ENCODE measurements at places on chromosomes 13 and 19.
A peak's percentile ranks its signal among the peaks of the same experiment; 100 is the strongest.

DNA sequence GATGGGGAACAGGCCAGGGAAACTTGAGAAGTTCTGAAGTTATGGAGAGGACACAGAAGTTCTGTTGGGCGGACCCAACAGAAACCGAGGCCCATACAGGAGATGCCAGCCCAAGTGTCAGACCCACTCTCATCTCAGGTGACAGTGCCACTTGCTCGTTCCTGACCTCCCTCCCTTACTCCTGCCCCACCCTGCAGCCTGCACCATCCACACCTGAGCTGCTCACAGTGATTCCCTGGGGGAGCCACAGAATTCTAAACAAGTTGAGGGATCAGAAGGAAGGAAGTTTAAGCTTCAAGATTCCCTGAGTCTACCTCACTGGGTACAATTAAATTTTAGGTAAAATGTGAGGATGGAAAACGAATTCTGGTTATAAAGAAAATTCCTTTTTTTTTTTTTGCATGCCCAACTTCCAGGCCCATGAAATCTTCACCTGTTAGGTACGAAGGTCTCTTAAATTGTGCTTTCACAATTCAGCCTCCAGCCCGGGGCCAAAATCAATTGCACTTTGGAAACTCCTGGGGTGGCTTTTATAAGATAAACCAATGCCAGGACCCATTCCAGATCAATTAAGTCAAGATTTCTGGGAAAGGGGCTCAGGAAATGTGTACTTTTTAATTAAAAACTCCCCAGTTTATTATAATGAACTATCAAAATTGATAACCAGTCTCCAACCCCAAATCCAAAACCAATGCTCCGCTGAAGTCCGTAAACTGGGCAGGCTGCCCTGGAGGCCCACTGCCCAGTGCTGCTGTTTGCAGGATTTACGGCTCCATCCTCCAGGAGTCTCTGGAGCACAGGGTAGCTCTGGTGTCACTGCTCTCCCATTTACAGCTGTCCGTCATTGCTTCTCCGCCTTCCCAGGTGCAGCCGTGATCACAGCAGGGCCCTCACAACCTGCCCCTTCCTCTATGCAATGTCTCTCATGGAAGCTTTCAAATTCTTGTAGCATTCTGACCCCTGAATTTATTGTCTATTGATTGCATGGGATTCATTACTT lies 643.5 kb downstream of the UQCRFS1 start:
- no peak for DNase-seq

GRCh38 chr13:34879851-34880250 lies 62.2 kb upstream of the NBEA start:
- DNase-seq = no peak

GRCh38 chr13:21074546-21074945 lies 13.2 kb upstream of the LATS2 start:
- peak; percentile 80 for DNase-seq

GRCh38 chr13:100521851-100522617 lies 66.6 kb downstream of the GGACT start:
- peak; percentile 32 for DNase-seq
